Endodermal cell (in vitro differentiated cells): ENCODE measurements at places on chromosomes 11 and 22.

GRCh38 chr22:22156716-22157347 lies 87.8 kb upstream of the VPREB1 start:
- no peaks in the 10 kb centered on the region for H3K4me1 ChIP-seq
- peaks cover 73% of the 10 kb centered on the region for H3K27me3 ChIP-seq
- H3K36me3 ChIP-seq, result no peaks in the 10 kb centered on the region
- peak; percentile 86 for DNase-seq
- H3K27ac ChIP-seq, result no peak overlapping the region

GRCh38 chr11:66258473-66258893 lies 10.0 kb upstream of the RAB1B start:
- no peak overlapping the region for H3K27ac ChIP-seq
- no peaks in the 10 kb centered on the region for H3K4me1 ChIP-seq
- DNase-seq, result no peak
- H3K36me3 ChIP-seq, result peaks cover 33% of the 10 kb centered on the region
- H3K4me3 ChIP-seq, result peak overlapping the region; percentile 96
- no peaks in the 10 kb centered on the region for H3K27me3 ChIP-seq

GRCh38 chr22:44400763-44401060 lies 88.0 kb upstream of the SHISAL1 start:
- H3K27me3 ChIP-seq, result no peaks in the 10 kb centered on the region
- H3K4me1 ChIP-seq, result no peaks in the 10 kb centered on the region
- DNase-seq, result no peak
- no peak overlapping the region for H3K4me3 ChIP-seq

- H3K27me3 ChIP-seq, result no peaks in the 10 kb centered on the region
- no peak for DNase-seq
- H3K4me1 ChIP-seq, result peaks cover 4% of the 10 kb centered on the region
- H3K4me3 ChIP-seq, result no peak overlapping the region
- H3K36me3 ChIP-seq, result no peaks in the 10 kb centered on the region
Observed at GRCh38 chr11:1767399-1768140, 3.8 kb upstream of the CTSD start.

GRCh38 chr11:27526535-27526934 lies 20.0 kb upstream of the LIN7C start:
- no peaks in the 10 kb centered on the region for H3K36me3 ChIP-seq
- no peak for DNase-seq
- H3K27me3 ChIP-seq, result no peaks in the 10 kb centered on the region
- H3K4me3 ChIP-seq, result no peak overlapping the region
- no peaks in the 10 kb centered on the region for H3K4me1 ChIP-seq

DNA sequence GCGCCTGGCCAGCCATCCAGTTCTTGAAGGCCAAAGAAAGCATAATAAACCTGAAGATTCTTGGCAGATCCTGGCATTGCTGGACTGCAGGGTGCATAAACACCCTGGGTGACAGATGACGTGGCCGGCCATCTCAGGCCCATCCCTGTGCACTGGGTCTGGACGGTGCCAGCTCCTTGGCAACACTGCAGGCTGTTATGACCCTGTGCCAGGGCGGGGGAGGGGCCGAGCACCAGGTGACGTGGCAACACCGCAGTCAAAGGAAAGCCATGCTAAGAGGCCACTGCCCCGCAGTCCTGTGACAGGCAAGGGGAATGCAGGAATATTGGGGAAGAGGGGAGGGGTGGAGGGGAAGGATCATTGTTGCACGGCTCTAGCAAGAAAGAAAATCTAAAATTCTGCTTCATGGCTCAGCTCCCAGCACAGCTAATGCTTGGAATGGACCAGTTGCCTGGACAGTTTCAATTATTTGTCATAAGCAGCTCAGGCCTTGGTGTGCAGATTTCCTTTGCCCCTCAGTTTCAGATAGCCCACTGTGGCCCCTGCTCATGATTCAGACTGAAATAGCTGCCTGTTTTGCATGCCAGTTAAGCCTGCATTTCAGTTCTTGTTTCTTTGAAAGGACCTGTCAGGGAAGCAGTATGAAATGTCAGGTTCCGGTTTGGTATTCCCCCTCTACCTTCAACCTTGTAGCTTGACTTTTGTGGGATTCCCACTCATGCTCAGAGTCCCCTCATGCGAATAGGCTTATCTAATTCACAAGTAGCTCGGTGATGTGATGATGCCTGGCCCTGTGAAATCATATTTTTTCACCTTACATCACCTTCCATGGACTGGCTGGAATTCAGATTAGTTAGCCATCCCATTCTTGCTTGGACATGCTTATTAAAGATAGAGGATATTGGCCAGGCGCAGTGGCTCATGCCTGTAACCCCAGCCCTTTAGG lies 29.7 kb upstream of the DDX6 start:
- H3K4me1 ChIP-seq, result no peaks in the 10 kb centered on the region
- peak; percentile 52 for DNase-seq
- H3K36me3 ChIP-seq, result no peaks in the 10 kb centered on the region
- no peak overlapping the region for H3K4me3 ChIP-seq

GRCh38 chr11:64745189-64745520 lies 1.2 kb upstream of the RASGRP2 start:
- peak overlapping the region; percentile 45 for H3K4me3 ChIP-seq
- peaks cover 72% of the 10 kb centered on the region for H3K27me3 ChIP-seq
- H3K4me1 ChIP-seq, result peaks cover 4% of the 10 kb centered on the region
- no peak overlapping the region for H3K27ac ChIP-seq
- no peaks in the 10 kb centered on the region for H3K36me3 ChIP-seq
- peak; percentile 76 for DNase-seq
